Activated CD8-positive, alpha-beta memory T cell treated with anti-CD3 and anti-CD28 coated beads, Interleukin-2, amount 50 U/mL, for 4 hours (primary cell): ENCODE measurements at places on chromosomes 7 and 10.

GRCh38 chr10:104045151-104046089, 40.3 kb downstream of the COL17A1 start:
- DNase-seq = no peak

- no peak for DNase-seq
Observed at GRCh38 chr10:21744223-21744622, 210.2 kb downstream of the MLLT10 start.

DNA sequence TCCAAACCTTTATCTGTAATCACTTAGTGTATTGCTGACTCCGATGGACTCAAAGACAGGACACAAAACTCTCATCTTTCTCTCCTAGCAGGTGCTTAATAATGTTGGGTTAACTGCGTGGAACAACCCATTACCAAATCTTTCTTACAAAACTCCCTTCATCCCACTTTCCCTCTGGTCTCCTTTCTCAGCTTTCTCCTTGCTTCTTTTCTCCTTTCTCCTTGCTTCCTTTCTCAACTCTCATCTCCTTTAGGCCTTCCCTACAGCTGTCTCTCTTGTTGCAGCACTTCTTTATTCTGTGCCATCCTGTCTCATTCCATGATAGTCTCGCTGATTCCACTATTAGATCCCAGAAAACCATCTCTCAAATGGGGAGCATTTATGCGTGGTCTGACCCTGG, 67.5 kb downstream of the TNS3 start:
- DNase-seq = no peak

DNA sequence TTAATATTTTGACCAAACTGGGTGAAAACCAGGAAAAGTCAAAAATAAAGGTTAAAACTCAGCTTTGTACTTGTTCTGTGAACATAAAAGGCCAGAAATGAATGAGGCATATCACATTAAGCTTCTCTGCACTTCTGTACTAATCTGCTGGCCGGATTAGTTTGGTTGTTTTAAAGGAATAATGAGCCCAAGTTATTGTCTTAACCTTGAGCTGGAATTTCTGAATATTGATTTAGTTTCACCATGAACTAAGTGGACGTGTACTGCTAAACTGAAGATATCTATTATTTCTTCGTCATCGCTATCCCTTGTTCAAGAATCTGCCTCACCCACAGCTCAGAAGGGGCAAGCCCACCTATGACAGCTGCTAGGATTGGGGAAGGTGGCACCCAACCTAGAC, 101.1 kb upstream of the FRMD4A start:
- no peak for DNase-seq

DNA sequence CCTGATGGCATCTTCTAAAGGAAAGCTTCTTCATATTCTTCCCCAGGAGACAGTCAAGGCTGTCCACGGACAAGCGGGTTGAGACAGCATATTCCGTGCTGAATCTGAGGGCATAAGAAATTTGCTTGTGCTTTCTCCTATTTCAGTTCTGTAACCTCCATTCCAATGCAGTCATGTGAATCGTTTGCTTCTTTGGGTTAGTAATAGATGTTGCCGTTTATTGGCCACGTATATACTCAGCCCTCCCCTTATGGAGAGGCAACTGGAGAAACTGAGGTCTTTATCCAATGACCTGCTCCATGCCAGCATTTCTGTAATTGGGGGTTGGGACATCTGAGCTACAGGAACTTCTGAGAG, 38.9 kb downstream of the LYZL1 start:
- DNase-seq = no peak

DNA sequence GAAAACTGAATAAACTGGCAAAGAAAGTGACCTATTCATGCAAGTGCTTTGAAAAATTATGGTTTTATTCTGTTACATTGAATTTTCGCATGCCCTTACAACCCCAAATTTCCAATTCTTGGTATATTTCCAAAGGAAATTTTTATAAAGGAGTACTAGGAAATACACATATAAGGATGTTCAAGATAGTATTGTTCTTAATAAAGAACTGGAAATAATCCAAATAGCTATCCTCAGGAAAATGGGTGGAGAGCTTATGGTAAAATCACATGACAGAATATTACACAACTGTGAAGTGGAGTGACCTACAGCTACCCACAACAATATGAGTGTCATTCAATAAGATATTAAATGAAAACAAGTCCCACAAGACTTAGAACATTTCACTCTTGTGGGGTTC, 138.9 kb upstream of the BMPER start:
- DNase-seq = no peak

DNA sequence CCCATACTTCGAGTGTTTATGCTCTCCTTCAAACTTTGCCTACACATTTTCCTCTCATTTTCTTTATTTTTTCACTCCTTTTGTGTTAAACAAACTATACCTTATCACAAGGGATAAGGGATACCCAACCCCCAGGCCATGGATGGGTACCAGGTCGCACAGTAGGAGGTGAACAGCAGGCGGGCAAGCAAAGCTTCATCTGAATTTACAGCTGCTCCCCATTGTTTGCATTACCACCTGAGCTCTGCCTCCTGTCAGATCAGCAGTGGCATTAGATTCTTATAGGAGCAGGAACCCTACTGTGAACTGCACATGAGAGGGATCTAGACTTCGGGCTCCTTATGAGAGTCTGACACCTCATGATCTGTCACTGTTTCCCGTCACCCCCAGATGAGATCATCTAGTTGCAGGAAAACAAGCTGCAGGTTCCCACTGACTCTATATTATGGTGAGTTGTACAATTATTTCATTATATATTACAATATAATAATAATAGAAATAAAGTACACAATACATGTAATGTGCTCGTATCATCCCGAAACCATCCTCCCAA, 28.5 kb downstream of the ZC3HC1 start:
- DNase-seq = no peak

DNA sequence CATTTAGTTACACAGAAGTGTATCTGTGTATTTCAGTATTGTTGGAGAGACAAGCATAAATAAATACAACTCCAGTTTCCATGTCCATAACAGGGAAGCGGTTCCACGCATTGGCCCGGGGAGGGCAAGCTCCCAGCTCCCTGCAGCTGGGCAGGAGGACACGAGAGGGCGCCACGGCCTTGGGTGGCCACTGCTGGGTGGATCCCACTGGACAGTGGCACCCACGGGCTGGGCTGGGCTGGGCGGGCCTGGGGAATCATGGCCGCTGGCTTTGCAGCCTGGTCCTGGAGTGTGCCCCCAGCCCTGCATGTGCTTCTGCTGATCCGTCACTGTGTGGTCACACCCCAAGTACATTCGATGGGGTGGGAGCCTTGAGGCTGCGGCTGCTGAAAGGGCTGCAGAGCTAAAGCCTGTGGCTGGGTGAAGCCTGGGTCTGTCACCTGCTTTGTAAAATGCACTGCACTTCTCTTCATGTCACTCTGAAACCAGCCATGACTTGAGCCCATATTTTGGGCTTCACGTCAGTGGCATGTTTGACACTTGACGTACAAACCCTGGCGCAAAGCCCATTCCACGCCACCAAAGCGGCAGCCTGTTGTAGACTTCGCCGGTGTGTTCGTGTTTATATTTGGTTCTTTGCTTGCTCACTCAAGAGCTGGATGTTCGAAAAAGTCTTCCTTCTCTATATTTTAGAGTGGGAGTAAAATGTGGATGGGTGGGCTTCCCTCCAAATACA, 27.5 kb downstream of the LRRC27 start:
- no peak for DNase-seq

DNA sequence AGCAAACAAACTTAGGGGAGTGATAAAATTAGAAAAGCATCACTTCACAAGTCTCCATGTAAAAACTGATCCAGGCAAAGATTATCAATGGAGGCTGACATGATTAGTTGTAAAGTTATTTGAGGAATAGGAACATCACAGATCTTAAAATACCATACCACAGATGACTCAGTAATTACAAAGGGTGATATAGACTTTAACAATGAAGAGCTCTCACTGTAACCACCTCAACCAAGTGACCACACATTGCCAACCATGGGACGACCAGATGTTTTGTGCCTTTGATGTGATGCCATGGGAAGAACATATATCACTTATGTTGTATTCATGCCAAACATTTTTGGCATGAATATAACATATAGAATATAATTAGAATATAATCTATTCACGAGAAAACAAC, 11.7 kb downstream of the AASS start:
- no peak for DNase-seq

DNA sequence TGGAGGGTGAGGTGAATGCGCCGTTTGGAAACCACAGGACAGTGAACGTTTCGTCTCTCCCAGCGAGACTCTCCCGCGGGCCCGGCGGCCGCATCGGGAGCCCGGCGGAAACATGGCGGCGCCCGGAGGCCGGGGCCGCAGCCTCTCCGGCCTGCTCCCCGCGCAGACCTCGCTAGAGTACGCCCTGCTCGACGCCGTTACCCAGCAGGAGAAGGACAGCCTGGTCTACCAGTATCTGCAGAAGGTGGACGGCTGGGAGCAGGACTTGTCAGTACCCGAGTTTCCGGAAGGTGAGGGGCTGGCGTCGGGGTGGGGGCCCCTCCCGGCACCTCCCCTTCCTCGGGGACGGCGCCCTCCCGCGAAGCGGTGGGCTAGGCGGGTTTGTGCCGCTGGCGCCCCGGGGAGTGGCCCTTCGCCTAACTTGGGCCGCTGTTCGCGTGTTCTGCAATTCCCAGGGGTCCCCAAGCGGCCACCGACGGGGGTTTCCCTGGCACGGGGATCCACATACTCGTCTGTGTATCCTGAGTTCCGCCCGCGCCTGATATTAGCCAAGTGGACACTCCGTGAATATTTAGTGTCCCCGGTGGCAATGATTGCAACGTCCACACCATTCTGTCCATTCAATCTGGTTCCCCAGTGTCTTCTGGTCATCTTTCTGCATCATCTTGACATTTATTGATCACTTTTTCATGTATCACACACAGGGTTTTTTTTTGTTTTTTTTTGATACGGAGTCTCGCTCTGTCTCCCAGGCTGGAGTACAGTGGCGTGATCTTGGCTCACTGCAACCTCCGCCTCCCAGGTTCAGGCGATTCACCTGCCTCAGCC, 514 bp downstream of the NHLRC2 start:
- DNase-seq = peak; percentile 41

DNA sequence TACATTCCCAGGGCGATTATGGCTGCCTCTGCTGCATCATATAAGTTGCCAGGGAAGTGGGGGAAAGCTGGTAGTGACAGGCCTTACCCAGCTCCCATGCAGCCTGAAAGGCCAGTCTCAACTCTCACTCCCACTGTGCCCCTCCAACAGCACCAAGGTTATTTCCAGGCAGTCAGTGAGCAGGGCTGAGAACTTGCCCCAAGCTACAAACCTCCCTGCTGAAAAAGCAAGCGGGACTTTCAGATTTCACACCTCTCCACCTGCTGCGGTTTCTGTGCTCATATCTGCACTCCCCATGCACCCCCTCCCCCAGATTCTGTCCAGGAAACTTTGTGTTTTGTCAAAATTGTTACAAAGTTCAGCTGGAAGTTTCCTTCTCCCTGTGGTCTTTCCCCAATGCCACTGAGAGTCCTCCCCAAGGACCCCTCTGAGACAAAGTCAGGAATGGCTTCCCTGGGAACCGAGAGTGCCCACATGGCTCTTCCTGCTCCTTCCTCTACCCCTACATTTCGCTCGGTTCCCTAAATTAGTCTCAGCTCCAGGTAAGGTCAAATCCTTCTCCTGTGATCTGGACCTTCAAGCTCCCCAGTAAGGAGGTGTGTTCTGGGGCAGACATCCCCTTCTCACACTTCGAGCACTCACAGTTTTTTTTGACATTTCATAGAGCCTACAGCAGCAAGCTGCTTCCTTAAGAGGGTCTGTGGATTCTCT, 25.3 kb upstream of the WNT2 start:
- DNase-seq = no peak
